Mammary epithelial cell (primary cell): ENCODE measurements at places on chromosomes 4 and X. TPM values are rescaled to one million over a fixed set of nuclear protein-coding genes. Genes with fewer than 3 reads are reported as not detected.

Gene TLR10
- total RNA-seq = not detected in 2 replicates

Gene DDX53
- not detected in 2 replicates for total RNA-seq

Gene RAI2
- under 0.01 TPM for total RNA-seq

Gene PSAPL1
- total RNA-seq = not detected in 2 replicates

GRCh38 chrX:40406330-40406859 is 174.4 kb upstream of the ATP6AP2 start:
- no peak for DNase-seq

DNA sequence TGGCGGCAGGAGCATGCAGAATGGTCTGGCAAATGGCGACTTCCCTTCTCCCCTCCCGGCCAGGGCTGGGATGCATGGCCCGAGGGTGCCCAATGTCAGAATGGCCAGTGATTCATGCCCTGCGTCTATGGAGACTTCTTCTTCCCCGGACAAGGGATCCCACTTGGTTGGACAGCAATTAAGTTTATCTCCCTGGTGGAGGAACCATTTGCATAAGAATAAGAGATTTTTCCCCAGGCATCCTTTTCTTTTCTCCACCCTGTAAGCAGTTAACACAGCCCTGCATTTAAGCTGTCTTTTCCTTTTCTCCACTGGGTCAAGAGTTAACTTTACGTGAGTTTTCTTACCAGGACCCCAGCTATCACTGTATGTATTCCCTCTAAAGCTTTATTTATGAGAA is 856.6 kb downstream of the GLUD2 start:
- DNase-seq = no peak

- no peak for DNase-seq
Measured at GRCh38 chrX:41822892-41823291, 98.9 kb downstream of the GPR82 start.

DNA sequence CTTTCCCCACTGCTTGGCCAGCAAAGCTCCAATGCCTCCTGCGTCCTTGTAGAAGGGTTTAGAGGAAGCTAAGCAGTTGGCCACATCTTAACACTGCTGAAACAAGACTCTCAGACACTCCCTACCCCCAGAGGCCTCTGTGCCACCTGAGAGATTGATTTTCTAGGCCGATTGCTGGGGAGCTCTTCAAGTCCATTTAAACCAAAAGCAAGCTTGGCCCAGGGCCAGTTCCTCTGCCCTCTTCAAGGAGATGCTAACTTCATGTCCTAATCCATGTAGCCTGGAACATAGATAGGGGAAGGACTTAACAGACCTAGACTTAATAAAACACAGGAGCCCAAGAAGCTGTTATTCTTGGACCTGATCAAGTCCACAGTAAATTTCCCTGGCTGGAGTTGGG is 27.2 kb upstream of the FMR1NB start:
- no peak for DNase-seq

- peak; percentile 55 for DNase-seq
Measured at GRCh38 chr4:96164814-96165351, 325.0 kb downstream of the PDHA2 start.
